ENCODE measurements at places on chromosomes 7 and 10. TPM values are rescaled to one million over a fixed set of nuclear protein-coding genes. Genes with fewer than 3 reads are reported as not detected.

The AKR1C3 gene
- 7.6 TPM for total RNA-seq

The CHST12 gene
- 64.6 TPM for total RNA-seq

The METTL27 gene
- 3.3 TPM for total RNA-seq

The C7orf33 gene
- total RNA-seq: not detected

The IFT22 gene
- 5.5 TPM for total RNA-seq

The DDC gene
- total RNA-seq: not detected

The LRRN3 gene
- 18.0 TPM for total RNA-seq

The UCMA gene
- not detected for total RNA-seq

The OR2A5 gene
- not detected for total RNA-seq

- DNase-seq: no peak
Measured at GRCh38 chr7:103577059-103577458, 131.1 kb upstream of the SLC26A5 start.

DNA sequence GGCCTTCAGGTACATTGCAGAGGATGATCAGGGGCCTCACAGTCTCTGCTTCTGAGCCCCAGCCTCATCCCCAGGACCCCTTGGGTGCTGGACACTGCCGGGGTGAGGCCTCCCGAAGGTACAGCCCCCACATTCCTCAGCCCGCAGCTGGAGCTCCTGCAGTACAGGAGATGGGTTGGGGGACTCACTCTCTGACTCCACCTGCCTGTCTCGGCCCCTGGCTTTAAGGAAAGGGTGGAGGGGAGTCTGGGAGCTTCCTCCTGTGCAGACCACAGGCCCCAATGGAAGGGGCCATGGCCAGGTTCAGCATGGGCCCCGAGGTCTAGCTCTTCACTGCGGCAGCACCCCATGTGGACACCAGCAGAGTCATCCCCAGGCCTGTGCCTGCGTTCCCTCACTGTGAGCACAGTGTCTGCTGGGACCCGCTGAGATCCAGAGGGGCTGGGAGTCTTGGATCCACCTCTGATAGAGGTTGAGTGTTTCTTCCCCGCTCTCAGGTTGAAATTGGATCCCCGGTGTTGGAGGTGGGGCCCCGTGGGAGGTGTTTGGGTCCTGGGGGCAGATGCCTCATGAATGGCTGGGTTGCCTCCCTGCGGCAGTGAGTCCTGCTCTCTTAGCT is 99.9 kb downstream of the PRKAG2 start:
- no peak for DNase-seq

DNA sequence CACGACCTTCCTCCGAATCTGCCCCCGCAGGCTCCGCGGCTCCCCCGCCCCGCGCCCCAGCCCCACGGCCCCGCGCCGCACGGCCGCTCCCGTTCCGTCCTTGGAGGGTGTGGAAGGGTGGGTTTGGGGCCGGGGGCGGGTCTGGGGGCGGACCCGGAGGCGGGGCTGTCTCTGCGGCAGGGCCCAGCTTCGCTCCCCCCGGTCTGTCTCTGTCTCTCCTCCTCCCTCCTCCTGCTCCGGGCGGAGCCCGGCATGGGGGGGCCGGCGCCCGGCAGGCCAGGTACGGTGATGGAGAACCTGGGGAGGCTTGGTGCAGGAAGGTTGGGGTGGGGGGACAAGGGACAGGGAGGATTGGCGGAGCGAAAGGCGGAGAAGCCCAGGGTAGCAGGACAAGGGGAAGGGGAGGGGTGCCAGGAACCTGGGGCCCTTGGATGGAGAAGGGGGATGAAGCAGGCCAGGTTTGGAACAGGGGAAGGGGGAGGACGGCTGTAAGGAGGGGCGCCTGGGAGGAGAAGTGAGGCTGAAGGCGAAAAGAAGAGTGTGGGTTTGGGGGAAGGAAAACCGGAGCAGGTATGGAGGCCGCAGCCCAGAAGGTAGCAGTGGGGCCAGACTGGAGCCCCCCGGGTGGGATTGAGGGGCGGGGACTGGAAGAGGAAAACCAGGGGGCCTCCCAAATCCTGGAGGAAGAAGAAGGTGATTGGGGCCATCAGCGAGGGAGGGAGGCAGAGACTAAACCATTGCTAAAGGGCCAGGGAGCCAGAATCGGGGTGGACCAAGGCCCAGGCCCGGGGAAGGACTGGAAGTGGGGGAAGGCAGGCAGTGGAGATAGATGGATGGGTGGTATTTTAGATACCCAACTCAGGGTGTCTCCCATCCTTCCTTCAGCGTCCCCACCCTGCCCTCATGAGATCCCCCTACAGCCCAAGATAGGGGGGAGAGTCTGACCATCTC is at the start of gene NYAP1:
TSS of gene NYAP1 (plus strand) at position 206 of the 951 bp plus-strand sequence. CDS start 1,385 bp downstream, outside the sequence.
- no peak for DNase-seq

- DNase-seq: no peak
Measured at GRCh38 chr7:80107278-80107677, 27.4 kb upstream of the GNAI1 start.

- peak; percentile 77 for DNase-seq
Measured at GRCh38 chr7:131501422-131501821, 55.0 kb downstream of the PODXL start.

DNA sequence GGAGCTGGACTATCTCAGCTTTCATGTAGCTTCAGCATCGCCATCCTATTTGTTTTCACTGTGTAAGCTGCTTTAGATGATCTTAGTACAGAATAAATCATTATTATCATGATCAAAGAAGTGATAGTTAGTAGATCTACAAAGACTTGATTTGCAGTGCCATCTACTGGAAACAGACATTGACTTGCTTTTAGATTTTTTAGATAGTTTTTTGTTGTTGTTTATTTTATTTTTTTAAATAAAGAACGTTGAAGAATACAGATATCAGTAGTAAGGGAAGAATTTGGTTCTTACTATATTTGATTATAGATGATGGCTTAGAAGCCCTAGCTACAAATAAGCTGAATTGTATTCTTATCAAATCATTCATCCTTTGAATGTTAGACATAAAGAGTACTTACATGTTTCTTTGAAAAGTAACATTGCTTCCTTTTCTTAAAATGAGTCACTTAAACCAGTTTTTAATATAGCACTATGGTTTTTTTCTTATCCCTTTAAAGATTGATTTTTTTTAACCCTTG is 6.3 kb upstream of the SFMBT2 start:
- no peak for DNase-seq

DNA sequence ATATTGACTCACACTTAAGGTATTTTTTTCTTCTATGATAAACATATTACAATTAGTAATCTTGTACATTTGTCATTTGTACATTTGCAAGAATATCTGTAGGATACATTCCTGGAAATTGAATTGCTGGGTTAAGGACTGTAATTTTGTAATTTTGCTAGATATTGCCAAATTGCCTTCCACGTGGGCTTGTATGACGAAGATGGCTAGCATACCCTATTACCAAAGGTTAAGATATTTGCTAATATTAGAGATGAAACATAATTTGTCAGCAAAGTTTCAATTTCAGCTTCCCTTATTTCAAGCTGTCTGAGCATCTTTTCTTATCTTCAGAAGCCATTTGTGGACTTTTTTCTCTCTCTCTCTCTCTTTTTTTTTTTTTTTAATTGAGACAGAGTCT is 1.0 kb upstream of the LYZL2 start:
- DNase-seq: no peak

- DNase-seq: no peak
Measured at GRCh38 chr7:155825336-155825735, 13.1 kb upstream of the SHH start.

GRCh38 chr7:18276380-18276779 is 219.2 kb upstream of the HDAC9 start:
- DNase-seq: no peak

DNA sequence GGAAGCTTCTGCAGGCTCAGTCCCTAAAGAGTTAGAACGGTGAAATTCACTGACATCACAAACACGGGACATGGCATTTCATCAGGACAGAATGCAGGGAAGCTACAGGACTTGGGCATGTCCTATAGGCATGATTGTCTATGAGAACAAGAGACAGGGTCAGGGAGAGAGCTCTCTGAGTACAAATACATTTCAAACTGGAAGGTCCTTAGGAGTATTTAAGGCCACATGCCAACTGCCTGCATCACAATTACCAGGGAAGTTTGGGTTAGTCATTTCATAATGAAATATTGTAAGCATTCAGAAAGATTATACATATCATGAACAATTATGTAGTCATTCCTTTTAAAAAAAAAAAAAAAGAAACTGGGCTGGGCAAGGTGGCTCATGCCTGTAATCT is 71.3 kb downstream of the CREB3L2 start:
- DNase-seq: no peak

- no peak for DNase-seq
Measured at GRCh38 chr7:107430057-107430456, 39.8 kb upstream of the GPR22 start.

- no peak for DNase-seq
Measured at GRCh38 chr10:33233221-33233620, 101.2 kb downstream of the NRP1 start.

DNA sequence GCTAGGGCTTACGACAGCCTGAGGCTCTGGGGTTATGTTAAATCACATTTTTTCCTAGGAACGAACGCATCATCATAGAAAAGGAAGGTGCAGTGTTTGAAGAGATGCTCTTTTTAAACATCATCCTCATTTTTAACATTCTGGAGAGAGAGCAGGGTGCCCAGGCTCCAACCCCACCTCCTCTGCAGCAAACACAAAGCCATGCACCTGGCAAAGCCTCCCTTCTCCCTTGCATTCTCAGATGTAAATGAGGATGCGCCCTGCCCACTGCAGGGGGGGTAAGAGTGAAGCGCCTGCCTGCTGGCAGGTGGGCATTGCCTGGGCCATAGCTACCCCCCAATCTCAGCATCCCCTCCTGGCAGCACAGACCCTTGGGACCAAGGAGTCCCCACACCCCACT is 92.4 kb downstream of the PTPRN2 start:
- DNase-seq: no peak

DNA sequence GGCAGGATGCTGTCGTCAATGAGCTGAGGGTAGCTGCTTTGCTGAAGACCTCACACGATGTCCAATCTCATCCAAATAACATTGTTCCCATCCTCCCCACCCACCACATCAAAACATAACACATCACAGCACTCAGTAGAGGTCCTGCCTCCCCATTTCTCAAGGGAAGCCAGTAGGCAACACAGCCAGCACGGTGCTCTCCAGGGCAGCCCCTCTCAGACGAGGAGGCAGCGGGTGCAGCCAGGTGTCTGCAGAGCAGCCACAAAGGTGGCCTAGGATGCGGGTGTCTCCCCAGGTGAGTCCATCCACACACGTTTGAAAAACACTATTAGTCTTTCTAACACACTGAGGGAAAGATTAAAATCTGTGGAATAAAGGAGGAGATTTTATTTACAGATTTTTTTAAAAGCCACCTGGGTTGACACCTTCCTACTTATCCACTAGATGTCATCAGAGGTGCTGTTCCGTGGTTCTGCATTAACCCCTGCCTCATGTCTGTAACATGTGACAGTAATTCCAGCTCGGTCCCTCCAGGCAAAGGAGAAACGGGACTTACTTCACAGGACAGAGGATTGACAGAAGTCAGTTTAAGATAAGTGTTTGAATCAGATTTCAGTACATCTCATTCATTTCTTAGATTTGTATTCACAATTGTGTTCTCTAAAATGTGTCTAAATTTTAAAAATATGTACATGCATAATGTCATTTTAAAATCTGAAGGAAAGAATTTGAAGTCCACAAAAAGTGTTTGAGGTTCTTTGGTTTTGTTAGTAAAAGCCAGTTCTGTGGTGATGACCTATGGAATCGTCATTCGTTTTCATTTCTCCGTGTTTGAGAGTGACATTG is 68.0 kb downstream of the LANCL2 start:
- DNase-seq: no peak

DNA sequence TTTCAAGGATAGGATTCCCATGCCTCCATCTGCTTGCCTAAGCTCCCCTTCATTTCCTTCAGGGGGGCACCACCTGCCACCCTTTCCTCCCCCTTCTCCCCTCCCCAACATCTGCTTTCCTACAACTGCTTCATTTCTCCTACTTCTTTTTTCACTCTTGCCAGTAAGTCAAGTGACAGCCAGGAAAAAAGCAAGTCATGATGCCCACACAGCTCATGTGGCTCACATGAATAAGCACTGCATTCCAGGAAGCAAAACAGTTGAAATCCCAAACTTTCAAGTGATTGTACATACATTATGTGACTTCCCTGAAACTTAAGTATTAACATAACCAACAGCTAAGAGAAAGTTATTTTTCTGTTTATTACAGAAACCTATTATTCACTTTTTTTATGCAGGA is 78.6 kb downstream of the TNS3 start:
- DNase-seq: no peak

- DNase-seq: no peak
Measured at GRCh38 chr7:116357781-116358670, 141.5 kb upstream of the CAV2 start.

GRCh38 chr10:103855424-103855823 is at the start of gene SH3PXD2A:
TSS of gene SH3PXD2A (minus strand) at chr10:103855576. CDS start at chr10:103855266, 310 bp downstream.
- DNase-seq: peak; percentile 42

GRCh38 chr10:72499701-72500100 is 126.2 kb downstream of the MICU1 start:
- no peak for DNase-seq

- no peak for DNase-seq
Measured at GRCh38 chr7:71746006-71746405, 614.1 kb downstream of the GALNT17 start.

DNA sequence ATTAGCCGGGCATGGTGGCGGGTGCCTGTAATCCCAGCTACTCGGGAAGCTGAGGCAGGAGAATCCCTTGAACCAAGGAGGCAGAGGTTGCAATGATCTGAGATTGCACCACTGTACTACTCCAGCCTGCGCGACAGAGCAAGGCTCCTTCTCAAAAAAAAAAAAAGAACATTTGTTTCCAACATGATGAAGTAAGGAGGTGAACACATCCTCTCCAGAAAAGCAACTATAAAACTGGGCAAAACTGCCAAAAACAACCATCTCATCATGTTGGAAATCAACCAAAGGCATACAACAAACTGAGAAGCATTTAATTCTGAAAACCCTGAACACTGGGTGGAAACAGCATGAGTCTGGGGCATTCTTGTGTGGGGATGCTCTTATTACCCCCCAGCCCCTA is 14.3 kb downstream of the PRTFDC1 start:
- no peak for DNase-seq

DNA sequence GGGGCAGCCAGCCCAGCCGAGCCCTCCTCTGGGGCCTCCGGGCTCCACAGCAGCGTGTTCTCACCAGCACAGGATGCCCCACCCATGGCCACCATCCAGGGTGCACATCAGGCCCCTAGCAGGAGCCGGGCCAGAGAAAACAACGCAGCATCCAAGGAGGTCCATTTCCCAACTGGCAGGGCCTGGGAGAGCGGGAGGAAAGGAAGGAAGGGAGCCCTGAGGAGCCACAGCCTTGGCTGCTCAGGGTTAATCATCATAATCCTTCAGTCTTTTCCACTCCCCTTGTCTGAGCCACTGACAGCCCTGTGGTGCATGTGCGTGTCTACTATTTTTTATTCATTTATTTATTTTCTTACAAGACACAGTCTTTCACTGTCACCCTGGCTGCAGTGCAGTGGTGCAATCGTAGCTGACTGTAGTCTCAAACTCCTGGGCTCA is 3.6 kb downstream of the PLAC9 start:
- no peak for DNase-seq

GRCh38 chr10:100153239-100153825 is 32.5 kb downstream of the ERLIN1 start:
- DNase-seq: no peak

Measured in activated CD4-positive, alpha-beta memory T cell treated with anti-CD3 and anti-CD28 coated beads, Interleukin-2, amount 10 ng/mL, durations not matched to agents 7 days and 5 days (primary cell).